M059J (cell line): ENCODE measurements at places on chromosomes 13 and 19.

GRCh38 chr19:41945135-41945766 lies 13.9 kb downstream of the RABAC1 start:
- no peak for DNase-seq

DNA sequence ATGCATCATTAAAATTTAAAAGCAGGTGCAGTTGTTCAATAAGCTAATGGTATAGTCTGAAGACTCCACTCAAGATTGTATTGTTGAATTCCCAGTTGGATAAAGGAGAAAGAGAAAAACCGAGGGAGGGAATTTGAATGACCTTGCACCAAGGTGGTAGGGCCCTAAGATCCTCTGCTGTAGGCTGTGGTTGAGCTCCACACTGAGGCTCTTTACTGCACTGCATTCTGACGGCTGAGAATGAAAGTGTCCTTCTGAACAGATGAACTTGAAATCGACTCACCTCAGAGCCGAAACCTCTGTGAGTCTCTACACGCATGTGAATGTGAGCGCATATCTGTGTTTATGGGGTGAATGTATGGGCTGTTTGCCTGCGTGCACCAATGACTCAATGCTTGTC lies 388.9 kb upstream of the DACH1 start:
- peak; percentile 63 for DNase-seq

DNA sequence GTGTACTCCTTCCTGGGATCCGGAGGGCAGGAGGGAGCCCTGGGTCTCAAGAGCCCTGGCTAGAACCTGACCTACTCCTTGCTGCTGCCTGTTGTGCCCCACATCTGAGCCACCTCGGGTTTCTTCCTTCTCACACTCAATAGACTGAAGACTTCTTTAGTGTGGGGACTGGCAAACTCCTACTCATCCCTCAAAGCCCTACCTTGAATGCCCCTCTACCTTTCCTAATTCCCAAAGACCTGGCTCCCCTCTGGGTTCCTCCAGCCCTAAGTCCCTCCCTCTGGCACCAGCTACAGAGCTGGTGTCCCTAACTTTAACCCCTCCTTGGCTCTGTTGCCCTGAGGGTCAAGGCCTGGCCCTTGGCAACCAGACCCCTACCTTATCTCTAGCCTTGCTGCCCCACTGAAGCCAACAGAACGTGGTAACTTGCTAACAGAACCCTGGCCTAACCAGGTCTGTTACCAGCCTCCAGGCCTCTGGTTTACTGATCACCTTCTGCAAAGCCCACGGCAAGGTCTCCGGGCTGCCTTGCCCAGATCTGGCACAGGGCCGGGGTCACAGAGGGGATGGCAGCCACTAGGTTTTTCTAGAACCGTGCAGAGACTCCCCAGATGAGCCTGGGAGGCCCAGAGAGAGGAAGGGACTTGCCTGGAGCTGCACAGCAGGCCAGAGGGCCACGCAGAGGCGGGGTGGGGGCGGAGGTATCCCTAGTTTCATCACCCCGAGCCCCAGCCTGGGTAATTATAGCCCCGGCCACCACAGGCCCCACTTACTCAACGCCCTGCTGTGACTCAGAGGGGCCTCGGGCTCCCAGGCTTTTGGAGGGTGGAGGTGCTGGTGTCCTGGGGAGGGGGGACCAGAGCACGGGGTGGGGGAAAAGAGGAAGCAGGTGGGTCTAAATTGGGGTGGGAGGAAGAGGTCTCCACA lies 15.3 kb downstream of the ZBTB7A start:
- DNase-seq = peak; percentile 57

GRCh38 chr13:97904059-97904458 lies 49.4 kb upstream of the IPO5 start:
- DNase-seq = no peak

DNA sequence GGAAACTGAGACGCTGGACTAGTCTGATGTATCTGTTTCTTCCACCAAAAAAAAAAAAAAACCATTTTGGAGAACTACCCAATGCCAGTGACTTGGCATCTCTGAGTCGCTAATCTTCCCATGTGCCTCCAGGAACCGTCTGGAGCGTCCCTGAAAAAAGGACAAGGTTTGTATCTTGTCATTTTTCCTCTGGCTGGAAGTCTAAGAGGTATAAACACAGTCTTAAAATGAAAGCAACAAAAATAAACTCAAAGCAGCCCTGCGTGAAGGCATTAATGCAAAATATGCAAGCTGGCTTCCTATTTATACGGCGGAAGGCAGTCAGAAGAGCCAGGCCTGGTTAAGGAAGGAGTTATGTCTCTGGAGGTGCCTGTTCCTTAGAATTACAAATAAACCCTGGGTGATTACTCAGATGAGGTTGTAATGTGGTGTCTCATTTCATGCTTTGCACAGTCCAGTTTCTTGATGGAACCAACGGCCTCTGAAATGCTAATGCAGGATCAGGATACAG lies 20.3 kb downstream of the ACTN4 start:
- DNase-seq = peak; percentile 90

- peak; percentile 66 for DNase-seq
These were observed 219.9 kb downstream of the RFC3 start for GRCh38 chr13:34037636-34038540.

DNA sequence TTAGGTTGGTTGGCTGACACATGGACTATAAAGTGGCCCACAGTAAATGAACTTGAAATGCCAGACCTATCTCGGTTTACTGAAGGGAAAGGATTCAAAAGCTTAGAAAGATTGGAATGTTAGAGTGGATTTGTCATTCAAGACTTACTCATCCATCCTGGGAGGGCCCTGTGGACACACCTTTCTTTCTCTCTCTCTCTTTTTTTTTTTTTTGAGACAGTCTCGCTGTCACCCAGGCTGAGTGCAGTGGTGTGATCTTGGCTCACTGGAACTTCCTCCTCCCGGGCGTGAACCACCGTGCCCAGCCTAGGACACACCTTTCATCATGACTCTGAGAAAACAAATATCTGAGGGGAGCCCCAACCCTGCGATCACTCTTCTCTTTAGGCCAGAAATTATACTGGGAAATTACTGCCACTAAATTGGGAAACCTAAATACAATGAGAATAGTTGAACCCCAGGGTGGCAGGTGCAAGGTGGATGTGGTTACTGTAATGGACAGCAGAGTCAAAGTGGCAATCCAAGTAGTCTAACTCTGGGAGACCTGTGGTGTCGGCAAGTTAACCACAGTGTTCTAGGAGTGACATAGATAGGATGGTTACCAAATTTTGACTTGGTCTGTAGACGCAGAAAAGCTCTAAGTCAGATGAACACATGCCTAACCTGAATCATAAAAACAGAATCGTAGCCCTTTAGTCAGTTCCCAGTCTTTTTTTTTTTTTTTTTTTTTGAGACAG lies 47.1 kb upstream of the ZMYM5 start:
- peak; percentile 83 for DNase-seq

DNA sequence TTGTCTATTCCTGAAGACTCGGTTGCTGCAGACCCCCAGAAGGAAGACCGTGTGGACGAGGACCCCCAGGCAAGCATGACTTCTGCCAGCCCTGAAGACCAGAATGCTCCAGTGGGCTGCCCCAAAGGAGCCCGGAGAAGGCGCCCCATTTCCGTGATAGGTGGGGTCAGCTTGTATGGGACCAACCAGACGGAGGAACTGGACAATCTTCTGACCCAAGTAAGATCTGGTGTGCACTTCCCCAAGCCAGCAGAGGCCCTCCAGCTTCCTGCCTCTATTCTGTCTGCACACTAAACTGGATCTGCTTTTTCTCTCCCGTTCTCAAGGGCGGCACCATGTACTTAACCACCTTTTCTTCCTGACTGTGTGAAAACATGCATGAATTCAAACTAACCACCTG lies 59.8 kb upstream of the C1QTNF9 start:
- no peak for DNase-seq
